Astrocyte of the hippocampus (primary cell): ENCODE measurements at places on chromosomes 1 and 21.

- DNase-seq = peak; percentile 9
These were observed 31.6 kb upstream of the C1orf146 start for GRCh38 chr1:92186081-92186480.

DNA sequence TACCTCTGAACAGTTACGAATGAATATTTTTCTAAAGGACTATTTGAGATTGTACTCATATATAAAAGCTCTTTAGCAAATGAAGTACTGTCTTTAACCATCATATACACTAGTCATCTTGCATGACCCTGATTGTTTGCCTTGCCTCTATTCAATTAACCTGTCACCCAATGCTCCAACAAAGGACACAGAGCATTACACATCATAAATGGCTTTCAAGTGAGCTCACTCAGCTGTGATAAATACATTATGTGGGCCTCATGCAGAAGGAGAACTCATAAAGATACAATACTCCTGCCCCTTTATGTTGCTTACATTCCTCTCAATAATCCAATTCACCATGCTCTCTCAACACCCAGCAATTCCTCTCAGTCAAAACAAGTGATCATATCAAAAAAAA is 993.0 kb upstream of the PRMT6 start:
- DNase-seq = no peak

- peak; percentile 58 for DNase-seq
These were observed 206.9 kb upstream of the FMN2 start for GRCh38 chr1:239884796-239885195.

DNA sequence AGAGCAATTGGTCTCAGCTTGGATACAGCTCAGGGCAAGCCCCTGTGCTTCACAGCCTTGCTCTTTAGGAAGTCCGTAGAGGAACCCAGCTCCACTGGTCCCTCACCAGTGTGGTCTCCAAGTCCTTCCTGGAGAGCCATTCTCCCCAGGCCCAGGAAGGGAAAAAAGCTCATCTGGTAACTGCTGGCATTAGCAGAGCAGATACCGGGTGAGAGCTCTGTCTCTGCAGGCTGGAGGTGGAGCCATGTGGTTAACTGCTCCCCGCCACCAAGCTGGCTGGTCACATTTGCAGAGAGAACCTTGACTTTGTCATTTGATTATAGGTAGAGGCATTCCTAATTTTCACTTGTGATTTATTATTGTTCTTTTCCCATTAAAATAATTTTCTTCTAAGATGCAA is 169.6 kb downstream of the ROR1 start:
- no peak for DNase-seq

- no peak for DNase-seq
These were observed 357.2 kb downstream of the COL11A1 start for GRCh38 chr1:102751111-102751510.

DNA sequence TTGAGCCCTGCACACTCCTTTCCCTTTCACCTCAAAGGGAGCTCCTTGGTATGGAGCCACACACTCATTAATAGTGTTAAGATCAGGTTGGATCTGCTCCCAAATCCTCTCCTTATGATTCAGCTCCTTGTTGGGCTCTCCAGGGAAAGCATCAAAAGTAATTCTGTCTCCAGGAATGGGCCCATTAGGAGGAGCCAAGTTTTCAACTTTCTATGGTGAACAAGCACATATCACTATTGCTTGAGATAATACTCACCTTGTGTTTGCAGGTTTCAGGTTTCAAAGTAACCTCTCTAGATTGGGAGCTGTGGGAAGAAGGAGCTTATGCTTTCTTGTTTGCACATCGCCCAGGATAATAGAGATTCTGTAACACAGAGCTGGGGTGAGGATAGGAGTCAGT is 164.8 kb downstream of the TNFSF18 start:
- DNase-seq = peak; percentile 70

- DNase-seq = peak; percentile 53
These were observed 826 bp upstream of the CA14 start for GRCh38 chr1:150256554-150257341.
